SJCRH30 (cell line): ENCODE measurements at places on chromosomes 6 and 20.

DNA sequence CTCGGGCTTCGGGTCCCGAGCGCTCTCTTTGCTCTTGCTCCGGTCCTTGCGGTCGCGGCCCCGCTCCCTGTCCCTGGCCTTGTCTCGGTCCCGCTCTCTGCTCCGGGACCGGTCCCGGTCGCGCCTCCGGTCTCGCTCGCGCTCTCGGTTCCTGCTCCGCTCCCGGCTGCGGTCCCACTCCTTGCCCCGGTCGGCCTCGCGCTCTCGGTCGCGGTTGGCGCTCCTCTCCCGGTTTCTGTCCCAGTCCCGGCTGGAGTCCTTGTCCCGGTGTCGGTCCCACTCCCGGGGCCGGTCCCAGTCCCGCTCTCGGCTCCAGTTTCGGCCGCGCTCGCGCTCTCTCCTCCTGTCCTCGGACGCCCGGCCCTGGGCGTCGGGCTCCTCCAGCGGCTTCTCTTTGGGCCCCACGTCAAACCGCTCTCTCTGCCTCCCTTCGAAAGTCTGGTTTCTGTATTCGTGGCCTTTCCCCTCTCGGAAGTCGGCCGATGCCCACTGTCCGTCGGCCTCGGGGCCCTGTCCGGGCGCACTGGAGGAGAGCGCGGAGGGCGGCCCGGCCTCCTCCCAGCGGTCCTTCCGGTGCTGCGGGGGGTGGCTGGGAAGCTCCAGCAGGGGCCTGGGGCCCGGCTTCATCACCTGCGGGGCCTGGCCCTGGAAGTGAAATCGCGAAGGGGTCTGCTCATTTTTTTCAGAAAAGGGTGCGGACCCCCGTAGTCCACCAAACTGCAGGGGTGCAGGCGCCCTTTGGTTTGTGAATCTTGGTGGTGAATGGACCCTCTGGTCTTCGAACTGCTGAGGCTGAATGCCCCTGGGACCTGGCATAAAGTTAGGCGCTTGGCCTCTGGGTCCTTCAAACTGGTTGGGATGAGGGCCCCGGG is 17.9 kb upstream of the TCFL5 start:
- no peak for DNase-seq

DNA sequence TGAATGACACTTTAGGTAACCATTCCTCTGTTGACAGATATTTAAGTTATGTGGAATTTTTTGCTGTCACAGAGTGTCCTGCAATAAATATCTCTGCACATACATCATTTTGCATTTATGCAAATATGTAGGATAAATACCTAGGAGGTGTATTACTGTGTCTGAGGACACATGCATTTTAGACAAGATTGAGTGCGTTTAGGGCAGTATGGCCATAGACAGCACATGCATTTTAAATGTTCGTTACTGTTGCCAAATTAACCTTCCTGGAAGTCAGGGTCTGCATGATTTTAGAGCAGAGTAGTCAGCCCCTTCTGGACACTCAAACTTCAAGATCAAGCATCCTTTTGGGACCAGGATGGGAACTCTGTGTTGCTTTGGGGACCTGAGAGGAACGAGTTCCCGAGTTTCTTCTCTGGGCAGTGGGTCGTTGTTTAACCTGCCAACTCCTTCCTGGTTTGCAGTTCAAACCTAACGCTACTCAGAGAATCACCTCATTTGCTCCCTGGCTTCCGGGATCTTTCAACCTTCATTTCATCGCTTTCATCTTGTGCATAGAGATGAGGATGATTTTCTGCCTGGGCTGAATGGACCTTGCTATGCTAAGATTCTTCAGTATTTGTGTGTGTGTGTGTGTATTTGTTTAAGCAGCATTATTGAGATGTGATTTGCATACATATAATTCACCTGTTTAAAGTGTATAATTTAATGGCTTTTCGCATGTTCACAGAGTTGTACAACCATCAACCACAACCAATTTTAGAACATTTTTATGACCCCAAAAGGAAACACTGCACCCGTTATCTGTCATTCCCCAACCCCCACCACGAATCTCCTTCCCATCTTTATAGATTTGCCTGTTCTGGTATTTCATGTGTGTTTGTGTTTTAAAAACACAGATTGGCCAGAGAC is 9.8 kb downstream of the BCAS4 start:
- no peak for DNase-seq

- DNase-seq: no peak
Observed at GRCh38 chr20:44170816-44171410, 16.1 kb downstream of the JPH2 start.

DNA sequence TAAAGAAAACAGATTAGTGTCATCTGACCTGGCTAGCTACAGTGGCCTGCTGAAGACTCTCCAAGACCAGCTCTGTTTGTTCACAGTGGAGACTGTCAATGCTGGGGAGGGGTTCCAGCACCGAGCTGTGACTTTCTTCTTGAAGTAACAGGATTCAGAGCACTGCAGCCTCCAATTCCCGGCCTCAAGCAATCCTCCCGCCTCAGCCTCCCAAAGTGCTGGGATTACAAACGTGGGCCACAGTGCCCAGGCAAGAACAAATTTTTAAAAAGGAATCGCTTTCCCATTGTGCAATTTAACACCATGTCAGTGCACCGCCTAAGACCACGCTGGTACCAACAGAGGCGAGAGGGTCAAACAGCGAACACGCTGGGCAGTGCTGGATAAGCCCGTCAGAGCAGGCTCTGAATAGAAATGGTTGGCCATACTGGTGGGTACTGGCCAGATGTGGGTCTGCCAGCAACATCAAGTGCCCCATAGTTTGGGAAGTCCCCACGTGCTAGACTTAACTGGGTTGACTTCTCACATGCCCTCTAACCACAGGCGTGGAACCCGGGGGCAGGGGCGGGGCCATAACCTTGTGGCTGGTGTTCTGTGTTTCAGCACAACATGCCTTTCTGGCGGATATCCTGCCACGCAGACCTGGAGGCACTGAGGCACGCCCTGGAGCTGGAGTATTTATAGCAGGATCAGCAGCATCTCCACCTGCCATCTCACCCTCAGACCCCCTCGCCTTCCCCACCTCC is 168.9 kb downstream of the ZMYND8 start:
- no peak for DNase-seq

GRCh38 chr20:5746064-5746463 is 4.1 kb upstream of the SHLD1 start:
- DNase-seq: no peak

DNA sequence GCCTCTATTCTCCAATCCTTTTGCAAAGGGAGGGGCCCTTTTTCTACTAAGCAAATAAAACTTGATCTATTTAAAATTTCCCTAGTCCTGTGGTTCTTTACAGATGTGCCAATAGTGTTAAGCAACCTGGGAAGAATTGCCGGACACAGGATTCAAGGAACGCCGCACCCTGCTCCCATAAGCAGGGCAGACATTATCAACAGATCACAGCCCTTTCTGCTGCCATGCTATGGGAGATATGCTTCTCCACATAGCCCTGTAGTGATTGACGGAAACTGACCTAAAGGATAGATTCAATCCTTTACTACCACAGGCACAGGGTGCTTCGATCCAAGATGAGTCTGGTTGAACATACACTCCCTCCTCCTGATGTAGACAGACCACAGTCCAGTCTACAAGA is 118.4 kb upstream of the TRAF3IP2 start:
- no peak for DNase-seq

DNA sequence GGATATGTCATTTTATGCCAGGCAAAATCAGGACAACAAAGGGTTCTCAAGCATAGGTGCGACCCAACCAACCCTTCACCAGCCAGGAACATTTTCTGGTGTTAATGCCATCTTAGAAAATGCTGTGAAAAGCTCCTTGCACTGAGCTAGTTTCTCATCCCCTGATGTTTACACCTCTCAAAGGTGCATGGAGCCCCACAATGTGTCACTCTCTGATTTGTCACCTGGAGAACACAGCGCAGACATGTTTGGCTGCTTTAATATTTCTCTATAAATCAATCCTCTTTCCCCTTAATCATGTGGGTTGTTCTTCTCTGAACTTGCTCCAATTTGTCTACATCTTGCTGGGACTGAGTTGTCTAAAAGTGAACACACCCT is 244.3 kb downstream of the TSHZ2 start:
- DNase-seq: no peak
